Muscle of arm (tissue), 14 donors: ENCODE measurements at places on chromosomes 2 and 18. TPM values are rescaled to one million over a fixed set of nuclear protein-coding genes. Genes with fewer than 3 reads are reported as not detected.
A peak's percentile ranks its signal among the peaks of the same experiment; 100 is the strongest.

GRCh38 chr2:46954951-46955571 lies 39.5 kb upstream of the MCFD2 start:
- no peak for DNase-seq

- no peak for DNase-seq
Observed at GRCh38 chr18:63534615-63535014, 7.6 kb upstream of the SERPINB12 start.

DNA sequence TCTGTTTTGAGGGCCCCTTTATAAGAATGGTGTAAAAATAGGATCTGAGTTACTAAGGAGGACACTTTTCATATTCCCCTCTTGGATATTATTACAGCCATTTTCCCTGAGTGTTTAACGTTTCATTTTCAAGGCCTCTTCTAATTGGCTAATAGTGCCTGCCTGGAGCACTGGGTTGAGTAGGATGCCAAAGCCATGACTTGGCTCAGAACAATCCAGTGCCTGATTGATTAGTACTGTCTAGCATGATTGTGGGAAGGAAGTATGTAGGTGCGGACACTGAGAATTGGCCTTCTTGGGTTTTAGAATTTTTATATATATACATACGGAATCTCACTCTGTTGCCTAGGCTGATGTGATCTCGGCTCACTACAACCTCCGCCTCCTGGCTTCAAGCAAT lies 66.1 kb downstream of the NAB1 start:
- DNase-seq, result no peak

DNA sequence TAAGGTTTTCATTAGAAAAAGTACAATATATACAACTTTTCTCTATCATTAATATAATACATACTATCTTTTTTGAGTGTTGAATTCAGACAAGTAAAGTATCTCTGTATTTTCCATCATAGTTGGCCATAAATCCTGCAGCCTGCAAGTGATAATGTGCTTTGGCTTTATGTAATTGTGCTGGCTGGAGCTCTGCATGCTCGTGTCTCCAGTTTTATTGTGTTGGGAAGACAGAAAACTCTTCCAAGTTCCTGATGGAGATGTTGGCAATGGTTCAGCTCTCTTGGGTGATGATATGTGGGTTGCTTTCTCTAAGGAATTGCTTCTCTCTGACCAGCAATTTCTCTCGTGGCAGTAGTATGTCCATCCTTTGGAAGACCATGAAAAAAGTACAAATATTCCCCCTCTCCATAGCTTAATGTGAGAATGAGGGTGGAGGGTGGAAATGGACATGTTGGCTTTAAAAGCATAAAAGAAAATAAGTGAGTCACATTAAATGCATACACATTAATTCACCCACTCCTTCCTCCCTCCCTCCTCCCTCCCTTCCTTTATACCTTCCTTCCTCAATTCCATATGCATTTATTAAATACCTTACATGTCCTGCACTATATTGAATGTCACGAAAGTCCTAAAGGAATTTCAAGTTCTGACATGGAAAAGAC lies 344.2 kb downstream of the MTX2 start:
- DNase-seq, result peak; percentile 82

- no peak for DNase-seq
Observed at GRCh38 chr2:235897992-235898391, 270.2 kb downstream of the GBX2 start.

- DNase-seq, result no peak
Observed at GRCh38 chr2:212337036-212337435, 201.6 kb downstream of the ERBB4 start.

DNA sequence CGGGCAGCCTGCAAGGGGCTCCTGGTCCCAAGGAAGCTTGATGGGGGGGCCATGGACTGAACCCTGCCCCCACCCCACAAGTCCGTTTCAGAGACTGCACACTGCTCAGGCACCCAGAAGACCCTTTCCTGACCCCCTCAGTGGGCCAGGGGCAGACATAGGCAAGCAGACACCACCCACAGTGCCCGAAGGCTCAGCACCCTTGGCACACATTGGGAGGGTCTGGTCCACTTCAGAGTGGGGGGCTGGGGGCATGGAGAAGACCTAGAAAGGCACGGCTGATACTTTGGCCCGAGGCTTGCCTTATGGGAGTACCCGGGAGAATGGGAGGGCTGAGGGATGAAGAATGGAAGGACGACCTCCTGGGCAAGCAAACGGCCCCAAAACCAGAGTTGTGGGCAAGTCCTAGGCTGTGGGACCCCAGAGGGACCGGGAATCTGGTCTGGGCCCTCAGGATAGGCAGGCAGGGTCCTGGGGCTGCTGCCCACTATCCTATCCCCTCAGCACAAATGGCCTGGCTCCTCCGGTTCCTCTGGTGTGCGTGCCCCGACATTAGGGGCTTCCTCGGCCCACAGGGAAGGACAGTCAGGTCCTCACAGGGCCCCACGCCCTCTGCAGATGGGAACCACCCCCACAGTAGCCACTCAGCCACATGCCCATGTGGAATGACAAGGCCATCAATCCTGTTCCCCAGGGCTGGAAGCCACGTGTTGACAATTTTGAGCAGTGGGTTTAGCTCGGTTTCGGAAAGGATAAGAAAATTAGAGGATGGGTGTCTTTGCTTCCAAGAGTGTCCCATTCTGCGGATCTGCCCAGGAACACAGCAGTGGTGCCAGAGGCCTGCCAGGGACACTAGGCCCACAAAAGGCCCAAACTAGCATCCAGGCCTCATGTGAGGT lies 15.0 kb upstream of the GPC1 start:
- DNase-seq, result no peak

GRCh38 chr2:105361102-105361889 lies 24.0 kb downstream of the C2orf49 start:
- DNase-seq, result no peak

- no peak for DNase-seq
Observed at GRCh38 chr18:67261931-67262552, 254.5 kb downstream of the DSEL start.

- DNase-seq, result peak; percentile 47
Observed at GRCh38 chr2:119753041-119753929, 6.4 kb upstream of the PTPN4 start.

GRCh38 chr2:71592181-71592711 lies 138.9 kb downstream of the DYSF start:
- no peak for DNase-seq

- no peak for DNase-seq
Observed at GRCh38 chr18:29311580-29311979, 1134.7 kb upstream of the CDH2 start.

DNA sequence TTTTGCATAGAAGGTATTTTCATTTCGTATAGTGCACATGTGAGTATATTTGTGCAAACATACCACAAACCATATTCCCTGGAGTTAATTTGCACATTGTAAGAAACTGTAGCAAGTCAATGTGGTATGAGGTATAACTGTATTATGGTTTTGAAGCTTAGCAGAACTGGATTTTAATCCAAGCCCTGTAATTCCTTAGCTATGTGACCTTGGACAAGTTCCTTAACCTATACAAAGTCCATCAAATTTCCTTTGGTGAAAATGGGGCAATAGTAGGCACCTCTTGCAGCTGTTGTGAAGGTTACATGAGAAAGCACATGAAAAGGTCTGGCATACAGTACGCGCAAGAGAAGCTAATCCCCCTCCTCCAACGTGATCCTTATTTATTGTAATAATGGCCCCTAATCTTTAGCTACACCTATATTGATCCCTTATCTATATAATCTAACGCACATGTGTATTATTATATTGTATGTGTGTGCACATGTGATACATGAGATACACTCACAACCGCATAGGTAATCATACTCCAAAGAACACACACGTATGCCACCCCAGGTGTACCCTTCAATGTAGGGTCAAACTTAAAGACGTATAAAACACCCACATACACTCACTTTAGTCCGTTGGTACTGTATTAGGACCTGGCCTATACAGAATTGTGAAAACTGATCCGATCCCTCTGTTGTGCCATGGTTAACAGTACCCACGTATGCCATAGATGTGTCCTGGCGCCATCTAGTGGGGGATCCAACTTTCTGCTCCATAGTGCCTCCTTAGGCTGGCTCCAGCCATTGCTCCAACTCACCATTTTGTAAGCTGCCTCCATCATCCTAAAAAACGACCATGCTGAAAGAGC lies 402.9 kb upstream of the SLC14A2 start:
- peak; percentile 51 for DNase-seq

DNA sequence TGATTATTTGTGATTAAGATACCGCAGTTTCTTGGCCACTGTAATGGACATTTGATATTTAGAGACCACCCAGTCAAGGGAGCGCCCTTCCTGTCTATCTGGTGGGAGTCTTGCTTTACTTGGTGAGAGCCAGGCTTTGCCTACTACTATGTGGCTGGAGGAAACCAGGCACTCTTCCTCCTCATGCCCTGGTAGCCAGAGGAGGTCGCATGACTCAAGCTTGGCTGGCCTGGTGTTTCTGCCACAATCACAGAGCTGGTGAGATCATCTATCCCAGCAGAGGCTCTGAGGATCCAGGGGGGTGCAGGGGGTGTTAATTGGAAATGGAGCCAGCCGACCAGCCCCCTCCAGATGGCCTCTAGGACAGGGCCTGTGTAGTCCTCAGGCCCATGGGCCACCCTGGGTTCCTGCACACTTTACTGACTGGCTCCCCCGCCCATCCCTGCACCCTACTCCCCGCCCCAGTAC lies 46.8 kb upstream of the BIN1 start:
- no peak for DNase-seq

GRCh38 chr2:148974095-148974494 lies 64.4 kb upstream of the LYPD6B start:
- no peak for DNase-seq

DNA sequence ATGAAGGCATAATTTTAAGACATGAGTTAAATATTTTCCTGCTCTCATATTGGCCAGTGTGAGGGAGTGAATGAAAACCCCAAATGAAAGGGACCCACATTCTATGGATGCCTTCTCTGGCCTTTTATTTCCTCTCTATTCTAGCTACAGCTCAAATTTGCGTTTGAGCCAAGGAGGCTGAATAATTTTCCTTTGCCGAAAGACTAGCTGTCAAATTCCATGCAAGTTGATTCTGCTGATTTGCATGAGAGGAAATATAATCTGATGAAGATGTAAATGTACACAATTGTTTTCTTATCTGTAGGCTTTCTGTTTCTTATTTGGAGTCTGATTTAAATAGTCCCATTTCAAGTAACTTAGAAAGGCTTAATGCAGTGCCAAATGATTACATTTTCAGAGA lies 438.4 kb upstream of the SPRED2 start:
- no peak for DNase-seq

- no peak for DNase-seq
Observed at GRCh38 chr2:109457366-109457765, 156.4 kb downstream of the SEPTIN10 start.

- no peak for DNase-seq
Observed at GRCh38 chr2:18910843-18911242, 321.5 kb upstream of the NT5C1B start.

GRCh38 chr2:154836632-154837031 lies 138.1 kb downstream of the KCNJ3 start:
- no peak for DNase-seq

- no peak for DNase-seq
Observed at GRCh38 chr2:190759749-190760213, 110.9 kb downstream of the NAB1 start.

GRCh38 chr2:17648581-17648980 lies 105.0 kb downstream of the SMC6 start:
- no peak for DNase-seq

DNA sequence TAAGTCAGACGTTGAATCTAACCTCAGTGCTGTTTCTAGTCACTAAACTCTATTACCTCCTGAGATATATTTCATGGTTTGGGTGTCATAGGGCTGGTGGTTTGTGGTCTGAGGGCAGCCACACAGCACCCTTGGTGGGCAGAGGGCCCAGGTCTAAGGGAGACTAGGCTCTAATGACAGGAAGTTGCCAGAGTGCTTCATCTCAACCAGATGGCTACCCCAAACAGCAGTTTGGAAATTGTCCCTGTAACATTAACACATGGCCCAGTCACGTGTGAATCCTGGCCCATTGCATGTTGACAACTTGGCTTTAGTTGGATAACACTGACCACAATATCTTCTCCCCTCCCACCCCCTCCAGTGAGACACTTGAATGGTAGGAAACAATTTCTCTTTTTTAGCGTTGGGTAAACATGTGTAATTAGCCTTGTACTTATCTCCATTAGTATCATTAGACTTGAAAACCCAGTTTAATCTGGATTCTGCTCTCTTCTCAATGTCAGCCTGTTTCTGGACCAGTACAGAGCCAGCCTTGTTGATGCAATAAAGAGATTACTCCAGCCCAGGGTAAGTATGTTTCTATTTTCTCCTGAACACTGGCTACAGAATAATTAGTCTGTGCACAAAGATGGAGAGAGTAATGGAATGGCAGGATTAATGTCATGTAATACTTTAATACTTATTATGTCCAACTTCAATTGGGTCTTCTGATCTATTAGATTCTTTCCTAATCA lies 187.8 kb upstream of the SIX3 start:
- DNase-seq, result no peak

GRCh38 chr2:17658251-17658843 lies 95.3 kb downstream of the SMC6 start:
- DNase-seq, result no peak

GRCh38 chr2:25304826-25305596 lies 36.7 kb downstream of the DNMT3A start:
- no peak for DNase-seq

GRCh38 chr18:64100116-64100922 lies 48.6 kb downstream of the LINC00305 start:
- no peak for DNase-seq

DNA sequence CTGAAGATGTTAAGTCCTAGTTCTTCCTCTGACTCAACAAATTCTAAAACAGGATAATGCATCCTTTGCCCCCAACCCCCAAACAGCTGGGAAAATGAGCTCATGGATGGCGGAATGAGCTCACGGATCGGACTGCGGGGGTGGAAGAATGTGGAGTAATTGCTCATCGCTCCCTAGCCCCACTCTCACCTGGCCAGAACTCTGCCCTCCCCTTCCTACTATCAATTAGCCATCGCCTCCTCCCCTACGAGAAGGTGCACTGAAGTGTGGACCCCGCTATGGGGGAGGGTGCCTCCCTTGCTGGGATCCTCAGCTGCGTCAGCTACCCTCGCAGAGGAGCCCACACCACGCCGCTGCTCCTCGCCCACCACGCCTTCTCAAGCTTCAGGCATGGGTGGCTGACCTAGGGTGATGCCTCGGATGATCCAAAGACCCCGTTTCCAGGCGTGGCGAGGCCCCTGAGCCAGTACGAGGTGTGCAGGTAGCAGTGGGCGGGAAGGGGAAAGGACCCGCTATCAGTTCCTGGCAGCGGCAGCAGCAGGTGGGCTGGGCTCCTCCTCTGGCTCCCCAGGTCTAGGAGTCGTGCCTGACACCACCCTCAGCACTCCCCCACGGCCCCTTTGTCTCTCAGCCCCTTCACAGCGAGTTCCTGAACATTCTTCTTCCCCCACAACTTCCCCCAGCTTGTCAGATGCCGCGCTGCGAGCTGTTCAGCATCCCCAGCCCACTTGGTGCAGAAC lies 82.1 kb upstream of the POMC start:
- peak; percentile 27 for DNase-seq

- no peak for DNase-seq
Observed at GRCh38 chr2:23788100-23788499, 138.8 kb downstream of the ATAD2B start.

Gene AMER3
- polyA plus RNA-seq, result not detected

Gene NDC80
- polyA plus RNA-seq, result 9.5 TPM

Gene WDR35
- 9.2 TPM for polyA plus RNA-seq

Gene HOXD12
- polyA plus RNA-seq, result not detected

Gene ZNF521
- polyA plus RNA-seq, result 52.6 TPM

Gene ACOXL
- 0.27 TPM for polyA plus RNA-seq

Gene RNU2-63P
- polyA plus RNA-seq, result not detected

Gene VAPA
- polyA plus RNA-seq, result 291 TPM

Gene RAB6C
- 0.42 TPM for polyA plus RNA-seq
